ENCODE measurements at places on chromosomes 6 and 20.

DNA sequence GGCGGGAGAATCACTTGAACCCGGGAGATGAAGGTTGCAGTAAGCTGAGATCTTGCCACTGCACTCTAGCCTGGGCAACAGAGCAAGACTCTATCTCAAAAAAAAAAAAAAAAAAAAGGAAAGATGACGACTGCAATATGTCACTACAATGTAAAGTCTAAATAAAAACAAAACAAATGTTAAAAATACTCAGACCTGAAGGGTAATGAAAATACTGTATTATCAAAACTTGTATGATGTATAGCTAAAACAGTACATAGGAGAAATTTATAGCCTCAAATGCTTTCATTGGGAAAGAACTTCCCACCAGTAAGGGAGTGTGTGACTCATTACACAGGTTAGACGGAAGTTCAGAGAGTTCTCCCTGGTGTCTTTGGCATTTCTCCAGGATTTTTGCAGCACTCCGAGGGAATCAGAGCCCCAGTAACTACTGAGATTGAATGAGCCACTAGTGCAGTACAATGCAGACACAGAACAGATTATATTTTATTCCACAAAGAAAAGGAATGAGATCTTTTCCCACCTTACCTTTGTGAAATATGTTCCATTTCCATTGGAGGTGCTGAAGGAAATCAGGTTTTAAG is 12.5 kb upstream of the RALGAPB start:
- no peak for DNase-seq

- peak; percentile 57 for DNase-seq
Measured at GRCh38 chr20:53413186-53413631, 180.4 kb downstream of the ZNF217 start.

GRCh38 chr6:90083891-90084290 is 189.6 kb downstream of the GJA10 start:
- peak; percentile 63 for DNase-seq

GRCh38 chr6:19837511-19838441 is 606 bp downstream of the ID4 start:
- peak; percentile 0 for DNase-seq

- DNase-seq: no peak
Measured at GRCh38 chr6:48101290-48101689, 9.7 kb downstream of the PTCHD4 start.

GRCh38 chr6:24774696-24775519 is at the start of gene GMNN:
Gene GMNN (plus strand): TSS chr6:24774937. CDS start chr6:24777247, 2,310 bp downstream.
- peak; percentile 97 for DNase-seq
